ENCODE measurements at places on chromosomes 7 and 10.

DNA sequence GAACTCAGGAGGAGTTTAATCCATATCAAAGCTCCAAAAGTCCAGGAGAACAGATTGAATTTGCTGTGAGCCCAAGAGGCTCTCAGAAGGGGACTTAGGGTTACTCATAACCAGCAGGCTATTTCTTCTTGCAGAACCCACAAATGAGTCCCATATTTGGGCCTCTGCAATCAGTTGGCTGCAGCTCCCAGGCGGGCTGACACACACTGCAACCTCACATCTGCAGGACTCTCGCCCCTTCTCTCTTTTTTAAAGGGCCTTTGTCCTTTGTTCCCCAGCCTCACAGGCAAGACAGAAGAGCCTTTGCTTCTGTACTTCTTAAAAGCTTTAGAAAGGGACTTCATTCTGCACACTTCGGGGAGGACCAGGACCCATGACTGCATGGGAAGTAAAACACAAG, 26.7 kb downstream of the CREB3L2 start:
- no peak for DNase-seq

DNA sequence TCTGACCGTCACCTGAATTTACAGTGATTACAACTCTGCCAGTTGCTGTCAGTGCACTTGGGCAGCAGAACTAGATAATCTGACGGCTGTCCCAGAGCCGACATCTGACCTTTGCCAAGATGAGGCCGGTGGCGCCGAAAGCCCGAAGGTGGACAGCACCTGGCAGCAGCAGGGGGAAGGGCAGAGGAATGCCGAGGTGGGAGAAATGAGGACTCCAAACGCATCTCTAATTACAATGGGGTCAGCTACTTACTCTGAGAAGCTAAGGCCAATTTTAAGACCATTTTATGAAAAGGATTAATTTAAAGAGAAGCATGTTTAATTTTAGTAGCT, 33.8 kb downstream of the TRIM8 start:
- DNase-seq, result peak; percentile 4

- DNase-seq, result no peak
Observed at GRCh38 chr10:133227256-133227655, 2.8 kb upstream of the UTF1 start.

- no peak for DNase-seq
Observed at GRCh38 chr7:30642789-30643188, 39.5 kb downstream of the CRHR2 start.

DNA sequence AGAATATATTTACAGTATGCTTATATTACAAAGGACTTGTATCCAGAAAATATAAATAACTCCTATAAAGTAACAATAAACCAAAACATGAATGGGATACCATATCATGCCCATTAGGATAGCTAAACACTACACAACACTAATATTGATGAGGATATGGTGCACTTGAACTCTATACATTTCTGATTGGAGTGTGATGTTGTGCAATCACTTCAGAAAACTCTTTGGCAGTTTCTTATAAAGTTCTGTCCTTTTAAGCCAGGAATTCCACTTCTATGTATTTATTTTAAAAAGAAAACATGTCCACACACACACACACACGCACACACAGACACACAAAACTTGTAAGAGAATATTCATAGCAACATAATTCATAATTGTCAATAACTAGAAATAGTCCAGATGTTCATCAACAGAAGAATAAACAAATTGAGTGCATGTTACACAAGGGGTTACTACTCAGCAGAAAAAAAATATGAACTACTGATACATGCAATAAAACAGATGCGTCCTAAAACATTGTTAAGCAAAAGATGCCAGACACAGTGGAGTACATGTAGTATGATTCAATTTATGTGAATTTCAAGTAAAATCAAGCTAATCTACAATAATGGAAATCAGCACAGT, 416.0 kb downstream of the PLXDC2 start:
- DNase-seq, result no peak

- DNase-seq, result no peak
Observed at GRCh38 chr7:42469341-42469740, 232.3 kb upstream of the GLI3 start.

DNA sequence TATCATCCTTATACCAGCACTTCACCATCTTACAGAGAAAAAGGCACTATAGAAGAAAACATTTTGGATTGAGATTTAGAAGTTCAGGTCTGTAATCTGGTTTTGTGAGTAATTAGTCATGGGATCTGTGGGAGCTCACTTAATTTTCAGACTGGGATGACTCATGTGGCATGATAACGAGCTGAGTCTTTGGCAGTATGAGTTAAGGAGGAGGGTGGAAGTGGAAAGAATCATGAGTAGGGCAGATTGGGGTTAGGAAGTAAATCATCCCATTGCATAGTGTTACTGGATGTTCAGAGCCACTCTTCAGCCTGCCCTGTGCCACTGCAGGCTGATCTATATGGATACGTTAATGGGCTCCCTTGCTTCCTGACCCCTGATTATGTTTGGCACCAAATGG, 64.9 kb downstream of the ZNF92 start:
- no peak for DNase-seq

DNA sequence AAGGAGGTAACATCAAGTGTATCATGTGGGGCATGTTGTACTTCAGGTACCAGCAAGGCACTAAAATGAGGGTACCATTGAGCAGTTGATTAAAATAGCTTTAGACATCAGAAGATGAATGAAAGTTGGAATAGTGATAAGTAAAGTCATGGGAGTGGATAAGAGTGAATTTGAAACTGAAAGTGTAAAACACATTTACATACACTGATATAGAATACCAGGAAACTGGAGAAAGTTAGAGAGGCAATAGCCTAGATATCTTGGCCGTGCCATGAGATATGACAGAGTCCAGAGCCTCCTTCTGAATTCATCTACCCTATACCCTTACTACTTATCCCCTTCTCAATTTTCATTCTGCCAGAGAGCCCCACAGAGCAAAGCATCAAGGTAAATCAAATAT, 76.6 kb downstream of the GRM3 start:
- DNase-seq, result no peak

DNA sequence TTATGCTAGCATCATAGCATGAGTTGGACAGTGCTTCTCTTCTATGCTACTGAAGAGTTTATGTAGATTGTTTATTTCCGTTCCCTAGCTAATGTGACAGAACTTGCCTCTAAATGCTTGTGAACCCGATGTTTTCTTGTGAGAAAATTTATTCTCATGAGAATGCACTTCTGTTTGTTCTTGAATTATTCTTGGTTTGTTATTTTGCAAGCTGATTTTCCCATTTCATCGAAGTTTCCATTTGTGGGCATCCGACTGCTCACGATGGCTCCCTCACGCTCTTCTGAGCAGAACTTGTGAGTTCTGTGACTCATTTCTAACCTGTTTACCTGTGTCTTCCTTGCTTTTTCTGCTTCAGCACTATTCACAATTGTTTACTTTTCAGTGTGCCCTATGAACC, 59.9 kb downstream of the WDFY4 start:
- DNase-seq, result no peak

DNA sequence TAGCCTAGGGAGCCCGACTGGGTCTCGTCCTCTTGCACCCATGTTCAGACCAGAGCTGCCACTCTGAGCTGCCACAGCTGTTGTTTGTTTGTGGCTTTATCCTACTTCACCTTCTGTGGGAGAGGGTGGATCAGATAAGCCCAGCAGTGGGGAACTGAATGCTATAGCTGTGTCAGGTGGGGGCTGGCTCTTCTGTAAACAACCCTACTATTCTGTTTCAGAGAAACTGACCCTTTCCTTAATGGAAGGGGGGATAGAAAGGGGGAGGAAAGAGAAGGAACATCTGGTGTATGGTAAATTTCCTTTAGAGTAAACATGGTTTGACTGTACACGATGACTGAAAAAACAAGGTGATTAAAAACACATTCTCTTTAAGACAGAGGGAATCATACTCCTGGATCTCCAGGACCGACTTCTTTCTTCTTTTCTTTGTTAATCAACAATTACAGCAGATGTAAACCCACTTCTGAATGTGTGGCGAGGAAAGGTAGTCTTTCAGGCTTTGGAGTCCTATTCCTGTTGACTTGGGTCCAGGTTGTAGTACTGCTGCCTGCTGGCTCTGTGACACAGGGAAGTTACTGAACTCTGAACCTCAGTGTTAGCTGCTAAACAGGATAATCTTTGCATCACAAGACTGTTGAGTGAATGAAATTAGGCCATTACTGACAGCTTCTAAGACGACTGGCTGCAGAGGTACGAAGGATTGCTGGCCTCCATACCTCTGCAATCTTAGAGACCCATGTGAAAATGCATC, 6.0 kb downstream of the PRXL2A start:
- peak; percentile 52 for DNase-seq

DNA sequence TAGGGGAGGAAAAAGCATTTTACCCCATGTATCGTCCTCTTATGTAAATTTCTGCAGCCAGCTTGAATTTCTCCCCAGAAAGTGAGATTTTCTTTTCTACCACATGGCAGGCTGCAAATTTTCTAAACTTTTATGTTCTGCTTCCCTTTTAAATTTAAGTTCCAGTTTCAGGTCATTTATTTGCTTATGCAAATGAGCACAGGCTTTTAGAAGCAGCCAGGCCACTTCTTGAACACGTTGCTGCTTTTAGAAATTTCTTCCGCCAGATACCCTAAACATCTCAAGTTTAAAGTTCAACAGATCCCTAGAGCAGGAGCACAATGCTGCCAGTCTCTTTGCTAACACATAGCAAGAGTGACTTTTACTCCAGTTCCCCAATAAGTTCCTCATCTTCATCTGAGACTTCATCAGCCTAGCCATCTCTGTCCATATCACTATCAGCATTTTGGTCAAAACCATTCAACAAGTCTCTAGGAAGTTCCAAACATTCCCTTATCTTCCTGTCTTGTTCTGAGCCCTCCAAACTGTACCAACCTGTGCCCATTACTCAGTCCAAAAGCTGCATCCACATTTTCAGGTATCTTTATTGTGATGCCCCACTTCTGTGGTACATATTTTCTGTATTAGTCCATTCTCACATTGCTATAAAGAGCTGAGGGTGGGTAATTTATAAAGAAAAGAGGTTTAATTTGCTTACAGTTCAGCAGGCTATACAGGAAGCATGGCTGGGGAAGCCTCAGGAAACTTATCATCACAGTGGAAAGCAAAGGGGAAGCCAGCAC, 16.3 kb downstream of the EZH2 start:
- DNase-seq, result no peak

- no peak for DNase-seq
Observed at GRCh38 chr7:139947021-139947420, 115.7 kb downstream of the PARP12 start.
